Dorsolateral prefrontal cortex (tissue), 122 donors: ENCODE measurements at places on chromosomes 3 and 15.

GRCh38 chr3:195185583-195185982, 85.4 kb downstream of the XXYLT1 start:
- no peak for DNase-seq

- DNase-seq: peak; percentile 39
Measured at GRCh38 chr3:8499181-8499611, 2.4 kb upstream of the LMCD1 start.

DNA sequence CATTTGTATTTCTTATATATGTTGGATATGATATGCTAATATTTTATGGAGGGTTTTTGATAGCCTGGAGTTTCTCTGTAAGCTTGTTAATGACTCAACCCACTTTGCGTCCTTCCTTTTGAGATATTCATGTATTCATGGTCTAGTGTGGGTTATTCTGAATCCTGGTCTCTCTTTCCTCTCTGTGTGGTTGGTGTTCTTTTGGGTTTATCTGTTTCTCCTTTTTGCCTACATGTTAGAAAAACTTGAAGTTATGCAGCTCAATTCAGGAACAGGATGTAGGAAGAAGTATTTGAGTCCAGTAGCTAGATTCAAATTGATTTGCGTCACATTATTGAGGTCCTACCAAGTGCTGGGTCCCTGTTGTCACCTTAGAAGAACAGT, 28.1 kb downstream of the CMTM7 start:
- no peak for DNase-seq

- no peak for DNase-seq
Measured at GRCh38 chr15:34358367-34358766, 8.6 kb downstream of the LPCAT4 start.

- no peak for DNase-seq
Measured at GRCh38 chr3:183210862-183211341, 42.2 kb upstream of the B3GNT5 start.

DNA sequence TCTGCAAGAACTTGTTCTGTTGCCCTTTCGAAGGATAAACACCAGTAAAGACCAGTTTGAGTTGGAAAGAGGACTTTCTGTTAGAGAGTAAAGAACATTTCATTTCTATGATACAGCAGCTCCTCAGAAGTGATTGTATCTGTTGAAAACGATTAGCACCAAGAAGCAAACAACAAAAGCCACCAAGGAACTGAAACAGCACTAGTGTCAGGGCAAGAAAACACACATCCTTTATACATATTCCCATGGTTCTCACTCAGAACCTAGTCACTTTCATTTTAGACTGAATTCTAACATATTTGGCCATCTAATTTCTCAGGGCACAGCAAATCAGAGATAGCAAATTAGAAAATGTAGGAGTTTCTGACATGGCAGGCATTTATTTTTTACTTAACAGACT, 116.1 kb downstream of the ATP1B3 start:
- DNase-seq: no peak
